ENCODE measurements at places on chromosomes 1 and 21. TPM values are rescaled to one million over a fixed set of nuclear protein-coding genes. Genes with fewer than 3 reads are reported as not detected.

DNA sequence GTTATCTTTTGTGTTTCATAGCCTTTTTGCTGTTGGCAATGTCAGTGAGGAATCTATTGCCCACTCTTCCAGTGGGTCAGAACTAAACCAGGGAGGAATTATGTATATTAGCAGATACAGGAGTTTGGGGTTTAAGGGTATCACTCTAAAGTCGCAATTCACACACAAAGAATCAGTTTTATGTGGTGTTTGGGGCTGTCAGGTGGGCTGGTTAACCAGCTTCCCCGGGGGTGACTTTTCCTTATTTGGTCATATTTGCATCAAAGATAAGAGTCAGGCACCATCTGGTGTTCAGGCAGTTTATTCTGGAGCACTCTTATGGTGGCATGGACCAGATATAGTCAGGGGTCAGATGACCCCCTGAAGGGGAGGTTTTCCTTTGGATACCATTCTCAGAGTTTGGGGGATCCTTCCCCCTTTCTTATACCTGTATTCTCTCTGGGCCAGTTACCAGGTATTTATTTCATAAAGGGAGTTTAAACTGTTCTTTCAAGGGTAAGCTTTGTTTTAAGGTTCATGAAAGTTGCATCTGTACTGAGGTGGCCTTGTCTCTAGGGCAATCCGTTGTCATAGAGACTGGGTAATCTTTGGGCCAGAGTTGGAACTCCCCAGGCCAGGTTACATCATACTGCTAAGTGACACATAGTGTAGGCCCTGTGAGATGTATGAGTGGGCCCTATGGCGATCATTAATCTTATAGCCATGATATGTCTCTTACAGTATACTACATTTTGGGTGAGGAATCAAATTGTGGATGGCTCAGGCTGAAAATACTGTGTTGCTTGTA is 148.2 kb downstream of the RWDD3 start:
- DNase-seq: no peak

- no peak for DNase-seq
These were observed 261.4 kb downstream of the GRIK3 start for GRCh38 chr1:36772647-36773495.

DNA sequence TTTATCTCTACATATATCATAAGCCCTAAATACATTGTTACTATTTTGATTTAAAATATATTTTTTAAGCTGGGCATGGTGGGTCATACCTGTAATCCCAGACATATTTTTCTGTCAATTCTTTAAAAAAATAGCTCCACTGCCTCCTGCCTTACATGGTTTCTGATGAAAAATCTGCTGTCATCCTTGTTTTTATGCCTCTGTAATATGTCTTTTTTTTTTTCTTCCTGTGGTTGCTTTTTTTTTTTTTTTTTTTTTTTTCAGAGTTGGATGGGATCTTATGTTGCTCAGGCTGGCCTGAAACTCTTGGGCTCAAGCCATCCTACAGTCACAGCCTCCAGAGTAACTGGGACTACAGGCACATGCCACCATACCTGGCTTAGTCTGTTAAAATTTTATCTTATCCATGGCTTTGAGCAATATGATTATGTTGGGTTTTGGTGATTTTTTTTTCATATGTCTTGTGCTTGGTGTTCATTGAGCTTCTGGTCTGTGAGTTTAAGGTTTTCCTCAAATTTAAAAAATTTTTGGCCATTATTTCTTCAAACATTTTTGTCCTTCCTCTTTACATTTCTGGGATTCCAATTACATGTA is 12.4 kb upstream of the EDARADD start:
- no peak for DNase-seq

DNA sequence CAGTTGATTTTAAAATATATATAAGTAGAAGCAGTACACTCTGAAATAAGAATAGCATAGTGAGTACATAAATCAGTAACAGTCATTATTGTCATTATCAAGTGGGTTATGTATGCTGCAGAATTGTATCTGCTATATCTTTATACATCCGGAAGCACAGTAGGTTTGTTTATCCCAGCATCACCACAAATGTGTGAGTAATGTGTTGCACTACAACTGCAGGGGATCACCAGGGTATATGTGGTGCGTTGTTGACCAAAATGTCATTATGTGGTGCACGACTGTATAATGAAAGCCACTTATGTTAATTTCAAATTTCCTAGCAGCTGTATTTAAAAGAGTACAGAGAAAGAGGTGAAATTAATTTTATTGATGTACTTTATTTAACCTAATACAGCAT is 87.7 kb upstream of the GADD45A start:
- no peak for DNase-seq

GRCh38 chr1:241518476-241519307 is 863 bp downstream of the FH start:
- DNase-seq: no peak

GRCh38 chr1:23057301-23057700 is 38.0 kb downstream of the KDM1A start:
- DNase-seq: no peak

DNA sequence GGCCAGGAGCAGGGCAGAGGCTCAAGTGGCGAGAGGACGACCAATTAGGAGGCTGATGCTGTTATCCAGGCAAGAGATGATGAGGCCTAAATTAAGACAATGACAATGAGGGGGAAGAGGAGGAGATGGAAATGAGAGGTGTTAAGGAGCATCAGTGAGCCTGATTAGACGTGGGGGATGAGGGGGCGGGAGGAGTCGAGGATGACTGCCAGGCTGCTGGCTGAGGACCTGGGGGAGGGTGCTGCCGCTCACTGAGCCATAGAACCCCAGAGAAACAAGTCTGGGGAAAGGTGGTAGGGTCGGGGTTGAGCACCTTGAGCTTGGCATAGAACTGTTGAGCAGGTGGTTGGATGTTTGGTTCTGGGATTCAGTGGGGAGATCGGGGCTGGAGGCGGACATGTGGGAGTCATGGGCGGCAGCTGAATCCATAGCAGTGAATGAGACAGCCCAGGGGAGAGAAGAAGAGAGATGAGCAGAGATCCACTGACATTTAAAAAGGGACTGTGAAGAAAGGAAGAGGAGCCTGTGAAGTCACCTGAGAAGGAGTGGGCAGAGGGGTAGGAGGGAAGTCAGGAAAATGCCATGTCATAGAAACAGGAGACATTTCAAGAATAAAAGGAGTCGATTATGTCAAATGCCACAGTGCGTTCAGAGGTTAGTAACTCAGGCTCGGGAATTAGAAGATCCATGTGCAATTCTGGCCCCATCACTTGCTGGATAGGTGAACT is 28.5 kb downstream of the DLGAP3 start:
- no peak for DNase-seq

- DNase-seq: no peak
These were observed 101.4 kb downstream of the TSEN15 start for GRCh38 chr1:184152974-184153373.

DNA sequence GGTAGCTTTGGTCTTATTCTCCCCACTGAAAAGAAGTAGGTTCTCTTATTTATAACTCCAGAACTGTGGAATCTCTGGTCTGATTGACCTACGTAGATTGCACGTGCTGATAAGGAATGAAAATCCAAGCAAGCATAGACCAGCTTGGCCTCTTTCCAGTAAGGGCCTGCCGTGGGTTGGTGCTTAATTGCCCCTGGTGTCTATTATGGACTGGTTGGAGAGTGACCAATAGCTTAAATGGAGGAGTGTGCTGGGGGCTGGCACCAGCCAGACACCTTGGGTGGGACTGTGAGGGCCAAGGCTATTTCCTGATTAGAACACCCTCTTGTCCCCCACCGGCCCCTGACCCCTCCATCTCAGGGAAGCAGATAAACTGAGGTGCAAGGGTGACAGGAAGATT is 74.0 kb downstream of the TENT5C start:
- no peak for DNase-seq

DNA sequence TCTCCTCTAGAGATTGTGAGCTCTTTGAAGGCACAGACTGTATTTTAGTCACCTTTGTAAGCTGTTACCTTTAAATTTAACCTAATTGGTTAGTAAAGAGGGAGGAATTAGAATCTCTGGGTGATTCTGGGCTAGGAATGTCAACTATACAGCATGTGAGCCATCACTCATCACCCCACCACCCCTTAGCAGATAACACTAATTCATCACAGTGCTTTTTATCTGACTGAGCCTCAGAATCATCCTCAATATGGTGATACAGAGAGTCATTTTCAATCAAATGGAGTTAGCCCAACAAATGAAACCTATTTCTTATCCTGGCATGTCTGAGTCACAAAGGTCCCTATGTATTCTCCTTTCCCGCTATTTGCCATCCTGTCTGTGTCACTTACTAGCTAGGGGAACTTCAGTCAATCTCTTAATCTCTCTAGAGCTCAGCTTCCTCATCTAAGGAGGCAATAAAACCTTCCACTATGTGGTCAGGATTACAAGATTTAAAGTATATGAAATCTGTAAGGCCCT is 13.3 kb downstream of the KCNJ10 start:
- no peak for DNase-seq

DNA sequence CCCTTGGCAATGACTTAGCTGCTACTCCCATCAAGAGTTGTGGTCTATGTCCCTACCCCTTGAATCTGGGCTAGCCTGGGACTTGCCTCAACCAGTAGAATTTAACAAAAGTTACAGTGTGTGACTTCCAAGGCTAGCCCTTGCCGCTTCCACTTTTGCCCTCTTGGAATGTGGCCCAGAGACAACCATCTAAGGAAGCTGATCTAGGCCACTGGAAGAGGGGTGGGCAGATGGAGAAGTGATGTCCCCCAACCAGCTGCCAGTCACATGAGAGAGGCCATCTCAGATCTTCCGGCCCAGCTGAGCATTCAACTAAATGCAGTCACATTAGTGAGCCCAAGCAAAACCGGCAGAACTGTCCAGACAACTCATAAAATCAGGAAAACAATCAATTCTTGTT is 115.1 kb downstream of the TOMM20 start:
- DNase-seq: no peak

- DNase-seq: no peak
These were observed 51.3 kb downstream of the TEX35 start for GRCh38 chr1:178564086-178564782.

- no peak for DNase-seq
These were observed 58.4 kb downstream of the VPS26C start for GRCh38 chr21:37208741-37209225.

DNA sequence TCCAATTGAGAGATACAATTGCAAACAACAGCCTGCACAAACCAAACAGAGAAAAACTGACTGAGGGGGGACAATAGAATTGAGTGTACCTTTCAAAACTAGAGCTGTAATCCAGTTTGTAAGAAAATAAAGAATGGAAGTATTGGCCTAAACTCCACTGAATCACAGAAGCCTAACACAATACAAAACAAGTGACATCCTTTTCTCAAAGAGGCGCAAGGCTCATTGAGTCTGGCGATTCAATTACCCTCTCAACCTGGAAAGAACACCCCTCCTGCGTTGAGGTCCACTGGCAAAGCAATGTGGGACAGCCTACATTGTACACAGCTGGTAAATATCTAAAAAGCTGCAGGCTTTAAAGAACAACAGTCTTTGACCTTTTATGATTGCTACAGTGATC is 182.6 kb downstream of the DPYD start:
- DNase-seq: no peak

- no peak for DNase-seq
These were observed 234.7 kb downstream of the TOMM20 start for GRCh38 chr1:234893725-234894630.

DNA sequence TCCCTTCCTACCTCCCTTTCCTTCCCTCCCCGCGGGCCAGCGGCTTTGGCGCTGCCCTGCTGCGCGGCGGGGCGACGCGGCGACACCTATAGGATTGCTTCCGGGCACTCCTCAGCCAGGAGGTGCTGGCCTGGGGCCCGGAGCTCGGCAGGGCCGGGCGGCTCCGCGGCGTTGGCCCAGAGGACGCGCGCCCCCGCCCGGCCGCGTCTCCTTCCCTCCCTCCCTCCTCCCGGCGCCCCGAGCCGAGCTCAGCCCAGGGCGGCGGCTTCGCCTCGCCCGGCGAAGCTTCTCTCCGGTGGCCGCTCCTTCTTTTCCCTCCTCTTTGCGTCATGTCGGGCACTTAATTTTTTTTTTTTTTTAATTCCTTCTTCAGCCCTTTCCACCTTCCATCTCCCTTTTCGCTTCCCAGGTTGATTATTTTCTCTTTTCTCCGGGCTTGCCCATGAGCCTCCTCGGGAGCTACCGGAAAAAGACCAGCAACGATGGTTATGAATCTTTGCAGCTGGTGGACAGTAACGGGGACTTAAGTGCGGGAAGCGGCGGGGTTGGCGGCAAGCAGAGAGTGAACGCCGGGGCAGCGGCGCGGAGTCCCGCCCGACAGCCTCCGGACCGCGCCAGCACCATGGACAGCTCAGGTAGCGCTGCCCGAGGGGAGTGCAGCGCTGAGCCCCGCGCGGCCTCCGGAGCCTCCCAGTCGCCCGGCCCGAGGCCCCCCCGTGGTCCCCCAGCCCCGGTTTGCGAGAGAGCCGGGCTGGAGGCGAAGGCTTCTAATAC is at the start of gene DNAJC6:
Gene DNAJC6, plus strand, starts transcription at position 240 of the 774 bp plus-strand sequence. Its CDS starts 203 bp downstream, at position 443.
- DNase-seq: peak; percentile 93

DNA sequence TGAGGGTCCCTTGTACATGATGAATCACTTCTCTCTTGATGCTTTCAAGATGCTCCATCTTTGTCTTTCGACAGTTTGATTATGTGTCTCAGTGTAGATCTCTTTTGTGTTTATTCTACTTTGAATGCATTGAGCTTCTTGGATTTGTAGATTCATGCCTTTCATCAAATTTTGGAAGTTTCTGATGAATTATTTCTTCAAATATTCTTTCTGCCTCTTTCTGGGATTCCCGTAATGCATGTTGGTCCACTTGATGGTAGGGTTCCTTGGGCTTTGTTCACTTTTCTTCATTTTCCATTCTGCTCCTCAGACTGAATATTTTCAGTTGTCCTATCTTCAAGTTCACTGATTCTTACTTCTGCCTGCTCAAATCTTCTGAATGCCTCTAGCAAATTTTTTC is 50.7 kb downstream of the ADSS2 start:
- no peak for DNase-seq

GRCh38 chr1:53341961-53342707 is 14.3 kb upstream of the LRP8 start:
- no peak for DNase-seq

- no peak for DNase-seq
These were observed 5.0 kb upstream of the CLCA4 start for GRCh38 chr1:86541859-86542258.

DNA sequence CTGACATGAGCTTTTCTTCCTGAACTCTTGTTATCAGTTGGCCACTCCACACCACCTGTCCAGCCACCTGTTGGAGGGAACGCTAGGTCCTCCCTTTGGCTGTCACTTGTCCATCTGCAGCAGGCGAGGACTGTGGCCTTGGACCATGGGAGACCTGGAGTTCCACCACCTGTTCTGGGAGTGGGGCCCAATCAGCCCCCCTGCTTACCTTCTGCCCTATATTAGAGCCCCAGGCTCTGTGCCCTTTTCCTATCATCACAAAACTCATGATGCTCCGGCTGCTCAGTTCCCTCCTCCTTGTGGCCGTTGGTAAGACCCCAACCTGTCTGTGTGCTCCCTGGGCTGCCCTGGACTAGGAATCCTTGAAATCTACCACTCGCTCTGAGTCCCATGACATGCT is at the start of gene CELA3A:
Gene CELA3A, plus strand, starts transcription at position 249 of the 400 bp plus-strand sequence. Its CDS starts 18 bp downstream, at position 267.
- no peak for DNase-seq

Gene DIO1
- not detected for total RNA-seq

Gene MTARC2
- 12.5 TPM for total RNA-seq

Gene C4BPB
- total RNA-seq: 0.30 TPM

Gene CLDN8
- not detected for total RNA-seq

Gene GBP7
- not detected for total RNA-seq

Gene KPRP
- not detected for total RNA-seq

Gene PDPN
- 135 TPM for total RNA-seq

Gene TDRD5
- 0.66 TPM for total RNA-seq

Gene MACF1
- 327 TPM for total RNA-seq
